Gastrocnemius medialis (tissue), 4 donors: ENCODE measurements at places on chromosomes 12 and 14. TPM values are rescaled to one million over a fixed set of nuclear protein-coding genes. Genes with fewer than 3 reads are reported as not detected.

The ATP2A2 gene
- 913 TPM for total RNA-seq

GRCh38 chr12:52089491-52089890 is 10.0 kb downstream of the SMIM41 start:
- DNase-seq, result no peak

- no peak for DNase-seq
Observed at GRCh38 chr12:19181666-19182426, 52.3 kb downstream of the PLEKHA5 start.

- no peak for DNase-seq
Observed at GRCh38 chr12:115606040-115606439, 671.5 kb downstream of the MED13L start.

- no peak for DNase-seq
Observed at GRCh38 chr14:102525219-102525928, 15.8 kb upstream of the ANKRD9 start.

- DNase-seq, result no peak
Observed at GRCh38 chr14:90606434-90606833, 209.6 kb downstream of the CALM1 start.

The FOXA1 gene
- not detected for total RNA-seq

The YY1 gene
- total RNA-seq, result 41.5 TPM

GRCh38 chr14:63986789-63987533 is 134.2 kb downstream of the SYNE2 start:
- no peak for DNase-seq

The DEPDC4 gene
- total RNA-seq, result not detected
